ENCODE measurements at places on chromosomes 2 and 18. TPM values are rescaled to one million over a fixed set of nuclear protein-coding genes. Genes with fewer than 3 reads are reported as not detected.
A peak's percentile ranks its signal among the peaks of the same experiment; 100 is the strongest.

The SRSF7 gene
- 406 TPM for total RNA-seq

The TUBA3E gene
- total RNA-seq, result not detected

The GALM gene
- 42.1 TPM for total RNA-seq

The CNDP1 gene
- total RNA-seq, result 0.09 TPM

The SERPINB7 gene
- not detected for total RNA-seq

The VWC2L gene
- total RNA-seq, result not detected

The KCNJ3 gene
- total RNA-seq, result not detected

DNA sequence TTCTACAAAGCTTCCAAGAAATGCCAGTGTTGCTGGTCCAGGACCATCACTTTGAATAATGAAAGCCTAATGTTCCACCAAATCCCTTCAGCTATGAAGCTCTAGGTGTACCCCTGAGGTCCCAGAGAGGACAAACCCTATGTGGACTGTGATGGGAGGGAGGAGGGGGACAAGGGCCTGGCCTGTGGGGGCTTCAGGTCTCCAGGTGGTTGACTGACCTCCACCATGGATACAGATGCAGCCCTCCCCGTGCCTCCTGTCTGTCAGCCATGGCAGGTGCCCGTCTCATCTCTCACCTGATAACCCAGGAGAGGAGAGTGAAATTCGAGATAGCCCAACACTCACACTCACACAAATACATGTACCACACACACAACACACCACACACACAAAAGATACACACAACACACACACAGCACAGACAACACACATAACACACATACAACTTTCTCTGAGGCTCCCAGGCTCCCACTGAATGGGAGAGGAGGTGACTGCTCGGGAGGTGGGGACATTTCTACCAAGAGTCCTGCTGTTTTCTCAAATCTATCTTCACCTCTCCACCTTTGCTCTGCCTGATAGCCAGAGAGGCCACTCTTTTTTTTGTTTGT lies 12.8 kb upstream of the RHOB start:
- H3K36me3 ChIP-seq, result no peaks in the 10 kb centered on the region
- H3K27ac ChIP-seq, result no peak overlapping the region

GRCh38 chr2:19235308-19235707 lies 123.1 kb downstream of the OSR1 start:
- no peak overlapping the region for H3K4me3 ChIP-seq
- H3K27ac ChIP-seq, result no peak overlapping the region
- no peaks in the 10 kb centered on the region for H3K36me3 ChIP-seq
- no peaks in the 10 kb centered on the region for H3K4me1 ChIP-seq
- DNase-seq, result no peak
- H3K27me3 ChIP-seq, result no peaks in the 10 kb centered on the region

DNA sequence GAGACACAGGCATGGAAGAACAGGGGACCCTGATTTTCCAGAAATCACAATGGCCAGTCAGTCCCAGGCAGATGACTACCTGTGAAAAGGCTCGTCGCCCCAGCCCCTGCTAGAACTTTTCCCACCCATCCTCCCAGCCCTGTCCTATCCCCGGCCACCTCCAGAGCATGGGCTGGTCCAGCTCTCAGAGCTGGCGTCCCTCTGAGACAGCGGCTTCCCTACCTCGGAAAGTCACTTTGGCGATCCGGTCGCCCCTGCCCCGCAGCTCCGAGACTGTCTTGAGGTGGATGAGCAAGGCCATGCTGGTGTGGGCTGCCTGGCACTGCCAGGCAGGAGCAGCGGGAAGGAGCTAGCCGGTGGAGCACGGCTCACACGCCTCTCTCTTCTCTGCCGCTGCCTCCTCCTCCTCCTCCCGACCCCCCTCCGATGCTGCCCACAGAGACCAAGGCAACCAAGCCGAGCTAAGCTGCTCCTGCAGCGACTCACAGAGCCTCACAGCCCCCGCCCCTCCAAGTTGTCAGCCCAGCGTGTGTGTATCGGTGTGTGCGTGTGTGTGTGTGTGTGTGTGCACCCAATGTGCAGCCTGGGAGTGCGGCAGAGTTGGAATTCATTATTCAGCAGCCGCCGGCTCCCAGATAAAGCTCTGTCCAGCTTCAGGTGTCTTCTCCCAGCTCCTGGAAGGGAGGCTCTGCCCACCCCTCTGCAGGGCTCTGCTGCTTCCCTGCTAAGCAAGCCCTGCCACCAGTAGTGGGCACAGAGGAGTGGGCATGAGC lies 80.5 kb upstream of the OTOF start:
- peaks cover 6% of the 10 kb centered on the region for H3K4me1 ChIP-seq
- H3K27me3 ChIP-seq, result peaks cover 50% of the 10 kb centered on the region
- no peak for DNase-seq
- no peaks in the 10 kb centered on the region for H3K36me3 ChIP-seq
- H3K27ac ChIP-seq, result no peak overlapping the region

GRCh38 chr2:73931531-73932500 lies 5.1 kb downstream of the DGUOK start:
- H3K4me1 ChIP-seq, result peaks cover 65% of the 10 kb centered on the region
- no peaks in the 10 kb centered on the region for H3K27me3 ChIP-seq
- DNase-seq, result no peak

GRCh38 chr2:33168922-33169321 lies 222.2 kb downstream of the LTBP1 start:
- H3K27ac ChIP-seq, result no peak overlapping the region
- DNase-seq, result no peak
- H3K4me3 ChIP-seq, result no peak overlapping the region
- no peaks in the 10 kb centered on the region for H3K36me3 ChIP-seq
- H3K4me1 ChIP-seq, result peaks cover 3% of the 10 kb centered on the region
- H3K27me3 ChIP-seq, result peaks cover 8% of the 10 kb centered on the region

- H3K27ac ChIP-seq, result no peak overlapping the region
- no peak for DNase-seq
- no peaks in the 10 kb centered on the region for H3K36me3 ChIP-seq
- no peak overlapping the region for H3K4me3 ChIP-seq
These were observed 84.3 kb upstream of the MAP4K4 start for GRCh38 chr2:101613056-101613704.

DNA sequence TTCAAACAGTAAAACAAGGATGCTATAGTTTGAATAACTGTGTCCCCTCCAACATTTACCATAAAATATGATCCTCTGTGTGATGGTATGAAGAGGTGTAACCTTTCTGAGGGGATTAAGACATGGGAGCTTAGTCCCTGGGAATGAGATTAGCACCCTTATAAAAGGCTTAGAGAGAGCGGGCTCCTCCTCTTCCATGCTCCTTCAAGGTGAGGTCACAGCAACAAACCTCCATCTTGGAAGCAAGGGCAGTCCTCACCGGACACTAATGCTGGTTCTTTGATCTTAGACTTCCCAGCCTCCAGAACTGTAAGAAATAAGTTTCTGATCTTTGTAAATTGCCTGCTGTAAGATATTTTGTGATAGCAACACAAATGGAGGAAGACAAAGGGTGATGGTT lies 700.3 kb downstream of the TMEM182 start:
- no peak overlapping the region for H3K4me3 ChIP-seq
- H3K27ac ChIP-seq, result no peak overlapping the region
- no peaks in the 10 kb centered on the region for H3K4me1 ChIP-seq

DNA sequence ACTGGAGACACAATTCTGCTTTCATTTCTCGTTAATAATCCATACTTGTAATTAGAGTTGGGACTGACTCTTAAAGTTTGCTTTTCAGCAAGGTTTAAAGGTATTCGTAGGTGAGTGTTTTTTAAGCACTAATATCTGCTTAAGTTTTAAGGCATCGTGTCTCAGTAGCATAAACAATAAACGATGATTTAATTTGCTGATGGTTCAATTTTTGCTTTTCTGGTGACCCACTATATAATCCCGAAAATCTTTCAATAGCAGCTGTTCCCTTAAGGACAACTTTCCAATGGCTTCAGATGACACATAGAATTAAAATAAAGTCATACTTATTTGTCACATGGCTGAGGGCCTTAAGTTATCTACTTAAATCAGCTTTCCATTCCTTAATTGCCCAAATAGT lies 859.5 kb upstream of the SOX11 start:
- no peak for DNase-seq
- no peaks in the 10 kb centered on the region for H3K36me3 ChIP-seq
- no peaks in the 10 kb centered on the region for H3K27me3 ChIP-seq
- no peak overlapping the region for H3K4me3 ChIP-seq
- no peak overlapping the region for H3K27ac ChIP-seq

GRCh38 chr2:205014201-205014600 lies 468.9 kb downstream of the PARD3B start:
- H3K27ac ChIP-seq, result no peak overlapping the region
- H3K4me3 ChIP-seq, result no peak overlapping the region
- peaks cover 15% of the 10 kb centered on the region for H3K4me1 ChIP-seq
- peaks cover 3% of the 10 kb centered on the region for H3K36me3 ChIP-seq

- peaks cover 53% of the 10 kb centered on the region for H3K4me1 ChIP-seq
- DNase-seq, result no peak
- no peaks in the 10 kb centered on the region for H3K27me3 ChIP-seq
- H3K27ac ChIP-seq, result peak overlapping the region; percentile 69
- H3K4me3 ChIP-seq, result no peak overlapping the region
- peaks cover 97% of the 10 kb centered on the region for H3K36me3 ChIP-seq
These were observed 27.6 kb downstream of the STAT1 start for GRCh38 chr2:190986221-190986953.

DNA sequence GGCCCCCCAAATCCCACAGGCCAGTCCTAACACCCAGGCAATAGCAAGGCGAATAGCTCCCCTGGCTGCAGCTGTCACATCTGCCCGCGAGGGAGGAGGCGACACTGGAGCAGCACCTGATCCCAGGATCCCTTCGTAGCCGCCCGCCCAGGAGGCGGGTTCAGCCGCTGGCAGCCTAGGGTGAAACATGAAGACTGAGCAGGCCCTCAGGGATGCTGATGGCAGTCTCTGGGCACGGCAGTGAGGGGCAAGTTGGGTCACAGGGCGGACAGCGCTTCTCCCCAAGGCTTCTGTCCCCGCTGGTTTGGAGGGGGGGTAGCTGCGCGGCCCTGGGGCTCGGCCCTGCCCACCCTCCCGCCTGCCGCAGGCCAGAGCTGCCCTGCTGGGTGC lies 1.9 kb downstream of the DNMT3A start:
- H3K36me3 ChIP-seq, result peaks cover 21% of the 10 kb centered on the region
- H3K4me3 ChIP-seq, result peak overlapping the region; percentile 72
- no peaks in the 10 kb centered on the region for H3K27me3 ChIP-seq
- H3K4me1 ChIP-seq, result peaks cover 35% of the 10 kb centered on the region
- no peak for DNase-seq

DNA sequence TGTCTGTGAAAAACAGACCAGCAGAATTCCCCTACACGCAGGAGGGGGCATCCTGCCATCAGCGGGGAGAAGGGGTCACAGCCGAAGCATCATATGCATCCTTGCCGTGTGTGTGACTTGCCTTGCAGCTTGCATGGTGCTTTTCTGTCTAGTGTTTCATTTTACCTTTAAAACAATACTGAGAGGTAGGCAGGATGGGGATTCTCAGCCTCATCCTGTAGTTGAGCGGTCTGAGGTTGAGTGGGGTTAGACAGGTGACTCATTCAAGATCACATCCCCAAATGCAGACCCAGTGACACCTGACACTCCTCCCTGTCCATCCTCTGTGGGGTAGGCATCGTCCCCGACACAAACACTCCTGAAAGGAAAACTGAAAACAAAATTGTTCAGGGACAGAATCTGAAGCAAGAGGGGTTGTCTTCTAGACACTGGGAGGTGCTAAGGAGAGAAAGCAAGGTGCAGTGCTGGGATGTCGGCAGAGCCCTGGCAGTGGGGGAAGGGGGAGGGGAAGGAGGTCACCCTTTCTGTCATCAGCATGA lies 7.9 kb downstream of the ARL4C start:
- no peaks in the 10 kb centered on the region for H3K27me3 ChIP-seq
- DNase-seq, result peak; percentile 75
- peaks cover 61% of the 10 kb centered on the region for H3K36me3 ChIP-seq
- peak overlapping the region; percentile 77 for H3K4me3 ChIP-seq
- H3K4me1 ChIP-seq, result peaks cover 88% of the 10 kb centered on the region

- H3K4me3 ChIP-seq, result no peak overlapping the region
- H3K27ac ChIP-seq, result peak overlapping the region; percentile 22
- peaks cover 69% of the 10 kb centered on the region for H3K36me3 ChIP-seq
- no peak for DNase-seq
These were observed 63.6 kb downstream of the COX7A2L start for GRCh38 chr2:42297322-42297936.

- H3K4me1 ChIP-seq, result peaks cover 4% of the 10 kb centered on the region
- H3K36me3 ChIP-seq, result no peaks in the 10 kb centered on the region
- peak; percentile 22 for DNase-seq
These were observed 143.6 kb upstream of the MAP3K20 start for GRCh38 chr2:172931918-172932520.

- H3K4me1 ChIP-seq, result no peaks in the 10 kb centered on the region
- no peaks in the 10 kb centered on the region for H3K36me3 ChIP-seq
- no peak overlapping the region for H3K4me3 ChIP-seq
- no peaks in the 10 kb centered on the region for H3K27me3 ChIP-seq
These were observed 131.1 kb downstream of the CDH2 start for GRCh38 chr18:28045880-28046279.

DNA sequence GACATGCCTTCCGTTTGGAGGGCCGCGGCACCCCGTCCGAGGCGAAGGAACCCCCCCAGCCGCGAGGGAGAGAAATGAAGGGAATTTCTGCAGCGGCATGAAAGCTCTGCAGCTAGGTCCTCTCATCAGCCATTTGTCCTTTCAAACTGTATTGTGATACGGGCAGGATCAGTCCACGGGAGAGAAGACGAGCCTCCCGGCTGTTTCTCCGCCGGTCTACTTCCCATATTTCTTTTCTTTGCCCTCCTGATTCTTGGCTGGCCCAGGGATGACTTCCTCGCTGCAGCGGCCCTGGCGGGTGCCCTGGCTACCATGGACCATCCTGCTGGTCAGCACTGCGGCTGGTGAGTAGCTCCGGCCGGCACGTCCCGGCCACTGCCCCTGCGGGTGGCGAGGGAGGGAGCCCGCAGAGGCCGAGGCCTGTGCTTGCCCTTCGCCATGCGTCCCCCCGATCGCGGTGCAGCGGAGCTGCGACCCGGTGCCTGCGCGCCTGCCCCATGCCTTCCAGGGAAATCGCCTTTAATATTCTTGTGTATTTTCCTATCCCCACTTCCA lies 1.2 kb downstream of the BMPR2 start:
- peaks cover 30% of the 10 kb centered on the region for H3K4me1 ChIP-seq
- H3K4me3 ChIP-seq, result peak overlapping the region; percentile 96
- no peak for DNase-seq
- H3K36me3 ChIP-seq, result peaks cover 5% of the 10 kb centered on the region

DNA sequence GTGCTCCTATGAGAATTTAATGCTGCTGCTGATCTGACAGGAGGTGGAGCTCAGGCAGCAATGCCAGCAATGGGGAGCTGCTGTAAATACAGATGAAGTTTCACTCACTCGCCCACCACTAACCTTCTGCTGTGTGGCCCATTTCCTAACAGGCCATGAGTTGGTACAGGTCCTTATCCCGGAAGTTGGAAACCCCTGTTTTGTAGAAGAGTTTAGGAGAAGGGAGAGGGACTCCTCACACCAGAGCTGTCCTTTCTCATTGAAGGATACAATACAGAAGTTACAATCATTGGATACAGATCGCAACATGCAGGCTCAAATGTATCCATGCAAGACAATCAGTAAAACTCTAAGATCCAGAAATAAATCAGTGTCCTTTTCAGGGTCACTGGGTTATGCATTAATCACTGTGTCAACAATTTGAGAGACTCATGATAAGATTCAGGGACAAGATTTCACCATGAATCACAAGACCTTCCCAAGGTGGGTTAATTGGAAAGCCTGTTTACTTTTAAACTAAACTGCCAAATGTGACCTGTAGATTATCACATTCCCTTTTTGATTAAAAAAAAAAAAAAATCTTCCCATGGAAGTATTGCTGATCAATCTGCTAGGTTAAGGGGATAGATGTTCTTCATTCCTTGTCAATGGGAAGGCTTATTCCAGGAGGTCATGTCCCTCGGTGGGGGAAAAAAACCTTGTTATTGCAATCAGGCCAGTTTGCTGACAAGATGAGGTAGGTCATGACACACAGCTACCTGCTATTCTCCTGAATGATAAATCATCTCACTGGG lies 97.2 kb downstream of the SP100 start:
- H3K4me3 ChIP-seq, result no peak overlapping the region
- H3K4me1 ChIP-seq, result no peaks in the 10 kb centered on the region
- no peak overlapping the region for H3K27ac ChIP-seq
